ENCODE measurements at places on chromosomes 1 and 21. TPM values are rescaled to one million over a fixed set of nuclear protein-coding genes. Genes with fewer than 3 reads are reported as not detected.

C1orf94 gene
- not detected for total RNA-seq

IL6R gene
- total RNA-seq = 1.3 TPM

GJC2 gene
- total RNA-seq = 1.5 TPM

CD160 gene
- total RNA-seq = not detected

NUDT4B gene
- total RNA-seq = 1.6 TPM

DDOST gene
- 223 TPM for total RNA-seq

NPPB gene
- not detected for total RNA-seq

GRCh38 chr1:221822591-221822990 is 80.7 kb upstream of the DUSP10 start:
- DNase-seq = no peak

DNA sequence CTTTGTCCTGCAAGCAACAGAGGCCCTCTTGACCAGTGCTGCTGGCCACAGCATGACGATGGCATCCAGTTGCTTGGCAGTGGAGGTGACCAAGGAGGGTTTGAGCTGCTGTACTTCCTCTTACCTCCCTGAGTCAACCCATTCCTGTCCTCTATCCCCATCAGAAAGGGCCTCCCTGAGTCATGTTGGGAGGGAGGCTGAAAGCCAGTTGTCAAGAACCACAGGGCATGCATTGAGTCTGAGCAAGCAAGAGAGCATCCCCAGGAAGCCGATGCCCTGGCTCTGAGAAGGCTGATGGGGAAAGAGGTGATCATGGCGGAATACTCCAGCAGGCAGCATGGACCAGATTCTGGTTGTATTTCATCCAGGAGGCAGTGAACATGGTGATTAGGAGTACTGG is 69.6 kb downstream of the LACTBL1 start:
- no peak for DNase-seq

DNA sequence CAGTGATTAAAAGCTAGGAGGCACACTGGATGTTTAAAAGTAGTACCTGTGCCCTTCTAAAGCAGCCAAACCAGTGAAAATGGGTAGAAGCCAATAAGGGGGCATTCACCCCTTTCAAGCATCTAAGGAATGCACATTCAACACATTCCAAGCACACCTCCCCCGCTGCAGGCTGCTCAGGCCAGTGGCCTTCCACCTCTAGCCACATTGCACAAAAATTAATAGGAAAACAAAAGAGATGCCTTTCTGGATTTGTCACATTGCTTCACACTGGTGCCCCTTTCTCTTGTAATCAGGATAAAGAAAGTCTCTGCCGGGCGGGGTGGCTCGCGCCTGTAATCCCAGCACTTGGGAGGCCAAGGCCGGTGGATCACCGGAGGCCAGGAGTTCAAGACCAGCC is 834.0 kb downstream of the USP25 start:
- DNase-seq = no peak

DNA sequence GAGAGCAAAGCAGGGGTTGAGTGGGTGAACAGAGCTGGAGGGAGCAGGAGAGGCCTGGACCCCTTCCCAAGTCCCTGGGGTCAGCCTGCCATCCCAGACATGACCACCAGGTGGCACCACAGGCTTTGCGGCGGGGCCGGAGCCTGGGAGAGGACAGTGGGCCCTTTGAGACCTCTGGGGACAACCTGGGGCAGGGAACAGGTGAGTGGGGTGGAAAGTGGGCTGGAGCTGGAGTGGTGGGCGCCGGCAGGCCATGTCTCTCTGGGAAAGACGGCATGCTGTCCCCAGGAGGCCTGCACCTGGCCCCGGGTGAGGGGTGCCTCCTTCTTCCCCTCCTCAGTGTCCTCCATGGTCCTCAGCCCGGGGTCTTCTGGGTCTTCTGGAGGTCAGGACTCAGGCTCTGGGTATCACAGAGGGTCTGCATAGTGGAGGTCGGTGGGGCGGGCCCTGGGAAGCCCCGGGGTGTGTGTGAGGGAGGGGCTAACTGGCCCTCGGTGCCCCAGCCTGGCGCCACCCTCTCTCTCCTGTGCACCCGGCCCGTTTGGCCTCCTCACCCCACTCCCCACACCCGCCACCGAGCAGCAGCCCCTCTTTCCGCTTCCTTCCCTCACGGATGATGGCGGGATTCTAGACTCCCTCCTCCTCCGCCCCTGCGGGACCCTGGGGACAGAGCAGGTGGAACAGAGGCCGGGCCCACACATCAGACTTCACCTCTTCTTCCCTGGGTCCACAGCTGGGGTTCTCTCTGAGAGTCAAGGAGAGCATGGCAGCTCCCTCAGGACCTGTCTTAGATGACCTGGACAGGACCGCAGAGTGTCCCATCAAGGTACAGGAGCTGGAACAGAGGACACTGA is 28.5 kb upstream of the PKP1 start:
- DNase-seq = no peak

DNA sequence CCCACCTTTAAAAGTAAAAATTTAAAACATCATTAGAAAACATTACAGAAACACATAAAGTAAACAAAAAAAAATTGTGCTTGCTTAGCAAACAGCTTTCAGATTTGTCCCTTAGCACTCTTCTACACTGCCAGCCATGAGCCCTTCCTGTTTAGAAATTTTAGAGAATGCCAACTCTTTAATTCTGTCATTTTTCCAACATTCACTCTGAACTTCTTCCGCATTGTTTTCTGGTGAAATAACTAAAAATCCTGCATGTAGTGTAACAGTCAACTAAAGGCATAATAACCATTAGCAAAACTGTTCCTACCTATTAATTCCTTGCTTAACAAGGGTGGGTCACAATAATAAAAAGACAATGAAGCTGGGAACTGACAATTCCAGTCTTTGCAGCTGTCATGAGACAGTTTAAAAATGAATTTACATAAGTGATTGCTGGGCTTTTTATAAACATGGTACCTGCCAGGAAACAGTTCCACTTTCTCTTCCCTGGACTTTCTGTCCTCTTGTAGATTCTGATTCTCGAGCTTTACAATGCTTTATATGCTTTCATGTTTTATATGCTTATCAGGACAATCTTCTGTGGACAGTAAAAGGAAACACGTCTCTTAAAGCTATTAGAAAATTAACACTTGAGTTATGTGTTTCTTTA is 19.0 kb downstream of the GNG12 start:
- DNase-seq = no peak

- DNase-seq = no peak
Measured at GRCh38 chr1:181061891-181062835, 26.3 kb upstream of the IER5 start.

GRCh38 chr1:19923137-19923952 is at the start of gene PLA2G2E:
TSS of gene PLA2G2E (minus strand) at chr1:19923617. CDS start at chr1:19923559, 58 bp downstream.
- DNase-seq = no peak

- no peak for DNase-seq
Measured at GRCh38 chr1:202113690-202114300, 8.9 kb upstream of the GPR37L1 start.

DNA sequence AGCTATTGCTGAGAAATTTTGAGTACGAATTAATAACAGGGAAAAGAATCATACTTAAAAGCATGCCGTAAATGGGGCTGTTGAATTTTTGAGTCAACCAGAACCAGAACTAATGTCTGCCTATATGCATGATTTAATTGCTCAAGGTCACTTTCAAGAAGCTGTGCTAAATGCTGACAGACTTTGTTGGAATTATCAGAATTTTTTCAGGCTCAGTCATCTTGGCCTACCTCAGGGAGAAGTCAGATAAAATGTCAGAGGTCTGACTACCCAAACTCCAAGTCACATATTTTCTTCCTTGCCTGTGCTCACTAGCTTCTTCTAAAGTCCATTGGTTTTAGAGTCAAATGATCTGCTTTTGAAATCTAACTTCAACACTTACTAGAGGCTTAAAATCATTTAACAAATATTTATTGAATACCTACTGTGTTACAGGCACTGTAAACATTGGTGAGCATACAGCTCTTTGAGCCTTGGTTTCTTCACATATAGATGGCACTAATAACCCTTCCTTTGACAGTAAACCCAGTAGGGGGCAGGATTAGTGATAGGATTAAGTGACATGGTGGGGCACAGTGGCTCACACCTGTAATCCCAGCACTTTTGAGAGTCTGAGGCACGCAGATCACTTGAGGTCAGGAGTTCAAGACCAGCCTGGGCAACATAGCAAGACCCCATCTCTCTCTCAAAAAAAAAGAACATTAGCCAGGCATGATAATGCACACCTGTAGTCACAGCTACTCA is 121.2 kb upstream of the SLC44A3 start:
- DNase-seq = no peak

GRCh38 chr1:84090447-84091245 is 53.4 kb upstream of the PRKACB start:
- no peak for DNase-seq

All from chondrocyte (in vitro differentiated cells).